ENCODE measurements at places on chromosomes 5 and 9. TPM values are rescaled to one million over a fixed set of nuclear protein-coding genes. Genes with fewer than 3 reads are reported as not detected.

C9 gene
- not detected for total RNA-seq

DNA sequence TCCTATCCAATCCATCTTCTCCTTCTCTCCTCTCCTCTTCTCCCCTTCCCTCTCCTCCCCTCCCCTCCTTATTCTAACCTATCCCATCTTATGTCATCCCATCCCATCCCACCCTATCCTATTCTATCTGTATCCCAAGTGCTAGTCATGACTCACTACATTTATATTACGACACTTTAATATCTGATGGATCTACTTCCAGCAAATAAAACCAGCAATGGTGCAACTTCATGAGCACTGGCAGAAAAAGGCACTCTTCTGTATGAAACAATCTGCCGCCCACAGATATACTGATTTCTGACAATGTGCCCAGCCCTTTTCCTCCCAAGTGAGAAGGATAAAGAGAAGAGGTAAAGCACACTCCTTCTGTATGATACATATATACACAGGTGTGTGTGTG is 86.6 kb upstream of the ANKH start:
- DNase-seq = no peak

DNA sequence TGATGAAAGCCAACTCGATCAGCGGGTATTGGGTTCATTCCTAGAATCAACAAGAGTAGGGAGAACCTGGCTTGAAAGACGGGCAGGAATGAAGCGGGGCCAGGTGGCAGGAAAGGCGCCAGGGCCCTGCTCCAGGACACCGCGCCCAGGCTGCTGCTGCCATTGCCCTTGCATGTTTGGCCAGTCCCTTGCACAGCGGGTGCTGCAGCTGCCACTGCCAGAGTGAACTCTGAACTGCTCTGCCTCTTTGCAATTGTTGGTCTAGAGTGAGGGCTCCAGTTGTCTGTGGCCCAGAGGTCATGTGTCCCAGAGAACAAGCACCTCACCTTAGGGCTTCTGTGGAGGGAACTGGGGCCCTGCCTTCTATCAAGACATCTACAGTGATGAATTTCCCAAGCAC is 24.0 kb upstream of the CARTPT start:
- DNase-seq = no peak

DNA sequence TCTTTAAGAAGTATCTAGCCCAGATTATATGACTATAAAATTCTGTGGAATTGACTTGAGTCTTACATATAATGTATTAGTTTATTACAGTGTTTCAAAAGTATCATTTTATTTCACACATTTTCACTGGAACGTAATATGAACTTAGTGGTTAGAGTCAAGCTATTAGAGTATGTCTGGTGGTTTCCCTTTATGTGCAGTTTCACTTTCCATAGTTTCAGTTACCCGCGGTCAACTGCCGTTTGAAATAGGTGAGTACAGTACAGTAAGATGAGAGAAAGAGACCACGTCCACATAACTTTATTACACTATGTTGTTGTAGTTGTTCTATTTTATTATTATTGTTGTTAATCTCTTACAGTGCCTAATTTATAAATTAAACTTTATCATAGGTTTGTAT is 50.5 kb downstream of the COMMD10 start:
- no peak for DNase-seq

TEK gene
- total RNA-seq = 5.8 TPM

All from sigmoid colon (tissue), 7 donors.